C1 segment of cervical spinal cord (tissue), 14 donors: ENCODE measurements at places on chromosomes 3 and 15.

DNA sequence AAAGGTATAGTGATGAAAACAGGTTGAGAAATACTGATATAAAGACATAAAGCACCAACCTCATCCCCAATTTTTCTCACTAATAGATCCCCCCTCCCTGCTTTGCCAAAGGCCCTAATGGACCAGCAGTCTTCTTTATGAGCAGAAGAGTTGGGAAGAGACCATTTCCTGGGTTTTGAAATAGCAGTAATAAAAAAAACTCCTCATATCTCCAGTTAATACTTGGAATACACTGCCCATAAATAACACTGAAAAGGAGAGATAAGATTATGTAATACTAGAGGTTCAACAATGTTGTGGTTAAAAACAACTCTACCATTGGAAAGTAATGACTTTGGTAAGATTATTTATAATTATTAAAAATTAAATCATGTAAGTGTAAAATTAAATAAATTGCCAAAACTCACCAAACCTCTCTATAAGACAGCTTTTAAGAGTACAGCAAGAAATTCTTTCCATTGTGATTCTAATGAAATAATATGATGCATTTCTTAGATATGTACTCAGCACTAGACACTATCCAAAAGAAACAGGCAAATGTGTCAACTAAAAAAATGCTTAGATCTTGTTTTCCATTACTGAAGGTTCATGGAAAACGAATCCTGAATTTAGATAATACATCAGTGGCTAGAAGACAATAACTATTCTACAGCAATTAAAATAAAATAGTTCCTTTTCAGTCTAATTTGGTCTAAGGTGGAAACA lies 88.2 kb downstream of the FAIM start:
- no peak for DNase-seq

- no peak for DNase-seq
Measured at GRCh38 chr3:14118400-14119381, 6.0 kb downstream of the CHCHD4 start.

GRCh38 chr3:114456742-114457141 lies 162.9 kb downstream of the TIGIT start:
- no peak for DNase-seq

GRCh38 chr15:85477730-85478129 lies 97.3 kb downstream of the AKAP13 start:
- no peak for DNase-seq

- no peak for DNase-seq
Measured at GRCh38 chr3:79097964-79098660, 669.7 kb downstream of the ROBO1 start.

DNA sequence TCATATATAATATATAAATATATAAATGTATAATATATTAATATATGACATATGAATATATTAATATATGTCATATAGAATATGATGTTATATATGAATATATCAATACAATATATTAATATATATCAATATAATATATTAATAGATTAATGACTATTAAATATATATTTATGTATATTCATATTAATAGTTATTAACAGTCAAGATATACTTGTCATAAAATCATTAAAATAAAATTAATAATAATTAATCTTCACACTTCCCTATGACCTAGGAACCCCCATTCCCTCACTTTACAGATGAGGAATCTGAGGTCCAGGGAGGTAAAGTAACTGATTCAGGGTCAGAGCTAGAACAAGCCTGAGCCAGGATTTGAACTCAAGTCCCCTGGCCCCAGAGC lies 70.6 kb upstream of the SLC6A11 start:
- no peak for DNase-seq

- no peak for DNase-seq
Measured at GRCh38 chr15:64680097-64680496, 95.3 kb downstream of the RBPMS2 start.

DNA sequence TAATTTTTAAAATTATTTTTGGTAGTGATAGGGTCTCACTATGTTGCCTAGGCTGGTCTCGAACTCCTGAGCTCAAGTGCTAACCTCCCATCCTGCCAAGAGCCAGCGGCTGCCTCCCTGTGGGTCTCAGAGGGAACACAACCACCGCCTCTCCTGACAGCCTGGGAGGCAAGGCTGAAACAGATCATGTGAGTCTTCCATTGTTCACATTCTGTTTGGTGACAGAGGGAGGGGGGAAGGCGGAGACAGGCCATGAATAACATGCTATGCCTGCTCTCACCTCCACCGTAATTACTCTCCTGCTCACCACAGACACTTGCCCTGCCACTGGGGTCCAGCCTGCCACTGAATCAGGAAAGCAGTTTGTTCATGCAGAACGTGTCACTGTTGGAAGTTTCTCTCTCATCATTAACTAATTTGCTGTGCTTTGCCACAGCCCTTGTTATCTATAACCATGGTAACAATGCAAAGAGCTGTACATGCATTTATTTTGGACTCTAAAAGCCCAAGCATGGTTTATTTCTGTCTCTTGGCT lies 78.4 kb upstream of the RASGRF1 start:
- peak; percentile 43 for DNase-seq

- DNase-seq: no peak
Measured at GRCh38 chr3:172977696-172978095, 163.3 kb downstream of the SPATA16 start.

DNA sequence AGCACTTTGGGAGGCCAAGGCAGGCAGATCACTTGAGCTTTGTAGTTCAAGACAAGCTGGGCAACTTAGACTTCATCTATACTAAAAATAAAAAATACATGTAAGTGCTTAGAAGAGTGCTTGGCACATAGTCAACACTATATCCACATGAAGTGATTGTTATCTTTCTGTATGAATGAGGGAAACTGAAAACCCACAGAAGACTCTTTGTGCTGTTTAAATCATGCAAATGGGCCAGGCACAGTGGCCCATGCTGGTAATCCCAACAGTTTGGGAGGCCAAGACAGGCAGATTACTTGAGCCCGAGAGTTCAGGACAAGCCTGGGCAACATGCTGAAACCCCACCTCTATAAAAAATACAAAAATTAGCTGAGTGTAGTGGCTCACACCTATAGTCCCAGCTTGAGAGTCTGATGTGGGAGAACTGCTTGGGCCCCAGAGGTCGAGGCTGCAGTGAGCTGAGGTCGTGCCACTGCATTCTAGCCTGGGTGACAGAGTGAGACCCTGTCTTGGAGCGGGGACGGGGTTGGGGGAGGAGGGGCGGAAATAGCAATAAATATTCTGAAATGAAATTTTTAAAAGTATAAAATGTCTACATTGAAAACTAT lies 129.7 kb downstream of the NR2E3 start:
- no peak for DNase-seq

DNA sequence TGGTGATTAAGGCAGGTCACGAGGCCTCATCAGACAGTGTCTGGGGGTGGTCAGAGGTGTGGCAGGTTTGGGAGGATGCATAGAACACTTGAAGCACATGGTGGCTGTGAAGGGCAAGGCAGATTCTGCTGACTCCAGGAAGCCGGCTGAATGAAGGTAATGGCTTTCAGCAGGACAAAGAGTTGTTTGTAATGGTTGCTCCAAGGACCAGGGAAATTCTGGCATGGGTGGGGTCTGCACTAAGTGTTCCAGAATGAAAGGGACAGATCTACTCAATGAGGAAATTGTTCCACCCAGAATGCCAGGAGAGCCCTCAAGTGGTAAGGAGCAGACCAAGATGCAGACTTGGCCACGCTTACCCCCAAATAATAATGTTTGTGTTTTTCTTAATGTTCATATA lies 70.7 kb upstream of the ACAD9 start:
- DNase-seq: peak; percentile 39

DNA sequence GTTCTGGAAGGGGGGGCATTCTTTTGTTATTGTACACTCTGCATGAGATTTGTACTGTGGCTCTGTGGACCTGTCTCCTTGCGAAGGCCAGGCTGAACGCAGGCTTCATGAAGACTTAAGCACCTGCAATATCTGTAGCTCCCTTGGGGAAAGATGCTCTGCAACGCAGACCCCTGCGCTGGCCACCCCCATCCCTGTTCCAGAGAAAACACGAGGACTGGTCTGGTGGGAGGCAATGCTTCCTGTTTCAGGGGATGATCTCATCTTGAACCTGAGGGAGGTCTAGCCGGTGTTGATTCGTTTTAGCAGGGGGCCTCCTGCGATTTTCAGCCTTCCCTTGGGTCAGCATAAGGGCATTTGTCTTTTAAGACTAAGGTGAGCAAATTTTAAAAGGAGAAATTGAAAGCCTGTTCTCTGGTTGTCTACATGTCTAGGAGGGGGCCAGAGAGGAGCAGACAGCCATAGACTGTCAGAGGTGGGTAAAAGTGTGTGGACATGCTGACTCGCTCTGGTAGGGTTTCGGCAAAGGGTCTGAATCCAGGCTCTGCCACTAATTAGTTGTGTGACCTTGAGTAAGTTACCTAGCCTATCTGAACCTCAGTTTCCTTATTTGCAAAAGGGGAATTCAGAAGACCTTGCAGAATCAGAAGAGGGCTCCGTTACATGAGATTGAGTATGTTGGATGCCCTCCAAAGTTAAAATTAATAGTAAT lies 80.9 kb upstream of the RASGRF1 start:
- no peak for DNase-seq

DNA sequence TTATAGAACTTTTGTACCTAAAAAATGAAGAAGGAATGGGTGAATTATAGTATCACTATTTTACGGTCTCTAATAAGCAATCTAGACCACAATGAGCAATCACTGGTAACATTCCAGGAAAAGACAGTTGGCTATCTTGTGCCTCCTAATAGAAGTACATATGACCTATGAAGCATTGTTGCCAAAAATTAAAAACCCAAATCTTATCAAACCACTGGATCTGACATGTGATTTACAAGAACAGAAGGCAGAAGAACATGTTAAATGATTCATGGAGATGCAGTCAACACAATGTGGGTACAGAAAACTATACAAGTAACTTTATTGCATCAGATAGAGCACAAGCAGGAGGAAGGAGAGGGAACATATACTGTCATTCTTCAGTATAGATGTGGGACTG lies 14.5 kb upstream of the HYKK start:
- DNase-seq: no peak

DNA sequence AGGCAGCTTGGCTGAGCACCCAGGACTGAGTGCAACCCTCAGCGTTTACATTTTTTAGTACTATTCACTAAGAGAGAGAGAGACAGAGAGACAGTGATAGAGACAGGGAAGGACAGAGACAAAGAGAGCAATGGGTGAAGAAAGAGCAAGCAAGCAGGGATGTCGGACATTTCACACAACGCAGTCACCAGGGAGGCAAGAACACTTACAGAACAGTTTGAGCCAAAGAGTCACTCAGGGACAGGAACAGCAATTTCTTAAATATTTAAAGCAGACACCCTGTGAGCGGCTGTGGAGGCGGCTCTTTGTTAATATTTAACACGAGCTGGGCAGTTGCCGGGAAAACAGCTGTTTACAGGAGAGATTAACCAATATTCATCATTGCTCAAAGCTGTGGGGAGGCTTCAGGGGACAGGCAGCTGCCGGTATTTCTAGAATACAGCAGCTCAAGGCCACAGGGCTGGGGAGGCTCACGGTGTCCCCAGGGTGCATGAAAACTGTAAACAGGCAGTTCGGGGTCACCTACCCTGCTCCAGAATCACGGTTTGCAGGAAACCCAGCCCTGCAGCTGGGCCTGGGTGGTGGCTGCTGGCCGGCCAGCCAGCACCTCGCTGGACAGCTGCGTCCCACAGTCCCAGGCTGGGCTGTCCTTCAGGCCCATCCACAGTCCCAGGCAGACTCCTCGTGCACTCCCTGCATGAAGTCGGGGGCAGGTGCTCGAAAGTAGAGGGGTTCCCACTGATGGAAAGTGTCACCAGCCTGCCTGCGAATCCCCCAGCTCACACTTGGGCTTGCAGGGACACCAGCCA lies 38.8 kb upstream of the PCSK6 start:
- DNase-seq: no peak

GRCh38 chr3:5297895-5298294 lies 110.4 kb downstream of the EDEM1 start:
- no peak for DNase-seq

GRCh38 chr15:25863111-25863967 lies at the start of gene ATP10A:
Gene ATP10A (minus strand): TSS chr15:25863327. CDS start chr15:25863096, 231 bp downstream.
- no peak for DNase-seq

DNA sequence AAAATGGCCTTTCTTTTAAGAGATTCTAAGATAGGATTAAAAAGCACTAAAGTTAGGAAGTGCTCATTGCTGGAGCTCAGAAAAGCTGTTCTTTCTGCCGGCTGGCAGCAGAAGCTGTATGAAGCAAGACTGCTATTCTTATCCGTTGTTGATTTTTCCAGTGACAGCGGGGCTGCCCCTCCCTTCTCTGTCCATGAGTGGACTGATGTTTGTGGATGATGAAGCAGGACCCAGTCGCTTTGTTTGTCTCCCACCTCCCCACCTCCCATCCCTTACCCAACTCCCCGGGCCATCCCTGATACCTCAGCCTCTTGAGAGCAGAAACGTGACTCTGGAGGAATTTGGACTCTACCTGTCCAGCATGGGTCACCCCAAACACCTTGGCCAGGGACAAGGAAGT lies 10.3 kb upstream of the MUSTN1 start:
- DNase-seq: no peak

DNA sequence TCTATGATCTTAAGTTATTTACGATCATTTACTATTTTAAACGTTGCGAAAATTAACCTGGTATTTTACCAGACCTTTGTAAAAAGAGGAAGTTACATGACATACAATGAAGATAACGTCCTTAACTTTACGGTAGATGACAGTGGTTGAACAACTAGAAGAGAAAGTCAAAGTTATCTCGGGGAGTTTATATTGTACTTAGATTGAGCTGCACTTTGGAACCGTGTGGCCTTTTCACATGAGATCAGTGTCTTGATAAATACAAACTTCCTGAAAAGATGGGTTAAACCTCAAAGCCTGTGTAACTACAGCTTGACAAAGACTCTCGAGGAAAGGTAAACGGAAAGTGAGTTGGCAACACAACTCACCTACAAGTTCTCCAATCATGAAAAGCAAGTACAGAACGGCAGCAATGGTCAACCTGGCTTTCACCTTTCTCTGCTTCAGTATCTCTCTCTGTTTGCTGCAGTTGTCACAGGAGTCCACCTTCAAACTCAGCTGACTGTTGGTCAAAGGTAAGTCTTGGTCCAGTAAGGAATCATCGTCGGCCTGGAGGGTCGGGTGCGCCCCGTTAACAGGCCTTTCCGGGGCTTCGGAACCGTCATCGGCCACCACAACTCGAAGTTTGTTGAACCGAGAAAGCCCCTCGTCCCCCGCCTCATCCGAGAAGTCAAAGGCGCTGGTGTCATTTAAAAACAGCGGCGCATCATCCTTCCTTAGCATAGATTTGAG lies 793 bp downstream of the SLC30A4 start:
- no peak for DNase-seq

DNA sequence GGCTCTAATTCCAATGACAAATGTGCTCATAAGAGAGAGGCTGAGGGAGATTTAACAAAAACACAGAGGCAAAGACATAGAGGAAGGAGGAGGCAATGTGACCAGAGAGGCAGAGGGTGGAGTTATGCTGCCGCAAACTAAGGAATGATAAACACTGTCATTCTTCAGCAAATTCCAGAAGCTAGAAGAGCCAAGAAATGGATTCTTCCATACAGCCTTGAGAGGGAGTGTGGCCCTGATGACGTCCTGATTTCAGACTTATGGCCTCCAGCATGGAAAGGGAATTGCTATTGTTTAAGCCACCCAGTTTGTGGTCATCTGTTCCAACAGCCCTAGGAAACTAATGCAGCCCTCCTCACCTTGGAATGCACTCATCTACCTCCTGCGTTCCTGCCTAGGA lies 30.5 kb downstream of the CD47 start:
- DNase-seq: no peak
